NCI-H146 (cell line): ENCODE measurements at places on chromosomes 3 and 15.

GRCh38 chr3:30225021-30225420 is 381.4 kb upstream of the TGFBR2 start:
- no peak for DNase-seq

- DNase-seq, result no peak
Measured at GRCh38 chr3:187264021-187264420, 27.5 kb downstream of the MASP1 start.

DNA sequence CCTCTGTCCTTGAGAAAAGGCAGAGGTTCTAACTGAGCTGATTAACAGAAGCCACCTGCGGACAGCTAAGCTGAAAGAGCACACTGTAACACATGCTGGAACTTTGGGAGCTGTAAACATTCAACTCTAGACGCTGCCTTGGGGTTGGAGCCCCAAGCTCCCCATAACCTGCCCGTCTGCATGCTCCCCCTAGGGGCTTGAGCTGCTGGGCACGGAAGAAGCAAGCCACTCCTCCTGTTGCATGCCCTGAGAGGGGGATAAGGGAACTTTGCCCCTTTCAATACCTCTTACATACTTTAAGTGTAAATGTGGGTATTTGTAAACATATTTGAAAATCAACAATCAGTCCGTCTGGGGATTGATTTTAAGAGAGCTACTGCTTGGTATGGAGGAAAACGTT is 188.4 kb downstream of the ADAMTSL3 start:
- no peak for DNase-seq

DNA sequence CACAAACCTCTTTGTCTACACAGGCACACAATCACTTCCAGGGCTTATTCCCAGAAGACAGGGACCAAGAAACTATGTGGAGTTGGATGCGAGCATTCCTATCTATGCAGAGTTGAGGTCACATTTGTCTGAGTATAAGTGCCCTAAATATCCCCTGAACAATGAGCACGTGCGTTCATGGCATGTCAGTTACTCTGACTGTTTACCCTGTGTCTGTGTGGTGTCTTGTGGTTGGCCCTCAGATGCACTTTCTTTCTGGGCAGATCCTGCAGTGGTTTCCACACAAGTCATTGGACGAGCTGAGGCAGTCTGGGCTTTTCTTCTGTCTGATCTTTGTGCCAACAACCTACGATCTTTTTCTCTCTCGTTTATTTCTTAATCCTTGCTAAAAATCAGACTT is 134.5 kb downstream of the FBN1 start:
- no peak for DNase-seq

DNA sequence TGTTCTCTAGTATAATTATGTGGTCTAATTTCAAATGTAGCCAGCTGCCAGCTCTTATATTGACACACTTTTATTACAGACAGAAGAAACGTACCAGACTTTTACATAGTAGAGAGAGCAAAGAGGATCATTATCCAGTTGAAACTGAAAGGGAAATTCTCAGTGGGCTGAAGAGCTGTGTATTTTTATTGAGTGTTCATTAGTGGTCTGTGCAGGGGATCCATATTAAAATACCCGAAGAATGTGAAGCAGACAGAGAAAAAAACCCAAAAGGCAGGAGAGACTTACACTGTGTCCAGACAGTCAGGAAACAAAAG is 41.3 kb downstream of the MYRIP start:
- DNase-seq, result peak; percentile 56

- peak; percentile 59 for DNase-seq
Measured at GRCh38 chr15:91127236-91127955, 27.3 kb downstream of the SV2B start.

GRCh38 chr15:90435652-90436337 is 47.8 kb downstream of the IQGAP1 start:
- DNase-seq, result no peak

GRCh38 chr15:53324061-53324460 is 435.4 kb downstream of the WDR72 start:
- peak; percentile 51 for DNase-seq

DNA sequence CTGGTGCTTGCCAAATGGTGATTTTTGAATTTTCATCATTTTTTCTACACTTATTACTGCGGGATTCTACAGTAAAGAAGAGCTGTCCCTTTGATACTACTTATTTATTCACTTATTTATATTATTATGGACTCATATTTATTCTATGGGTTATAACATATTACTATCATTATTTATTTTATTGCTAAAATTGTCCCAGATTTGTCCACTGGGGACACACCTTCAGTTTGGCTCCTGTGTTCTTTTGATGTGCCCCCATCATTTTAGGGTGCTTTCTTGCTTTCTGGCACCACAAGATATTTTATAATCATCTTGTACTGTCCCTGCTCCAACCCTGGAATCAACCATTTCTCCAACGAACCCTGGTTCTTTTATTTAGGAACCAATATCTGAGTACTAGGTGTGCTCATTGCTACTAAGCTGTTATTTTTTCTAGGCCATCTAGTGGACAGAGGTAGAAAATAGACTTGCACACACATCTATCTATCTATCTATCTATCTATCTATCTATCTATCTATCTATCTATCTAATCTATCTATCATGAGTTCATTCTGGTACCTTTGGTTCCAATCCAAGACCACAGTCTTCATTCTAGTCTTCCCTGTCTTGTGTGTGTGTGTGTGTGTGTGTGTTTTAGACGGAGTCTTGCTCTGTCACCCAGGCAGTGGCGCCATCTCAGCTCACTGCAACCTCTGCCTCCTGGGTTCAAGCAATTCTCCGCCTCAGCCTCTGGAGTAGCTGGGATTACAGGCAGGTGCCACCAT is 16.0 kb downstream of the SLC22A14 start:
- no peak for DNase-seq

- no peak for DNase-seq
Measured at GRCh38 chr15:80591471-80591870, 103.6 kb upstream of the ABHD17C start.

DNA sequence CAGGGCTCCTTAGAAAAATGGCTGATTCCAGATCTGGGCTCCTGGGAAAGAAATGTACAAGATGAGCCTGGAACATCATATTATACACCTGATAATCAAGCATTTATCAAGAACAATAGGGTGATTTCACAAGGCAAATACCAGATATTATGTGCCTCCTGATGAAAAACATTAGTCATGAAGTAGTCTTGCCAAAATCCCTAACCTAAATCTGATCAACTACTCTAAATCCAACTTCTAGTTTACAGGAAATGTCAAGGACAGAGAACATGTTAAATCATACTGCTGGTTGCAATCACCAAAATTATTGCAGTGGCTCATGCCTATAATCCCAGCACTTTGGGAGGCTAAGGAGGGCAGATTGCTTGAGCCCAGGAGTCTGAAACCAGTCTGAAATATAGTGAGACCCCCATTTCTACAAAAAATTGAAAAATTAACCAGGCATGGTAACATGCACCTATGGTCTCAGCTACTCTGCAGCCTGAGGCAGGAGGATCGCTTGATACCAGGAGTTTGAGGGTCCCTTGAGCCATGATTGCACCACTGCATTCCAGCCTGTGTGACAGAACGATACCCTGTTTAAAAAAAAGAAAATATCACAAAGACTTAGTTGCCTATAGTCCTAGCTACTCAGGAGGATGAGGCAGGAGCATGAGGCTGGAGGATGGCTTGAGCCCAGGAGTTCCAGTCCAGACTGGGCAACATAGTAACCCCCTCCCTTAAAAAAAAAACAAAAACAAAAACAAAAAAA is 34.9 kb upstream of the ATP13A3 start:
- no peak for DNase-seq

DNA sequence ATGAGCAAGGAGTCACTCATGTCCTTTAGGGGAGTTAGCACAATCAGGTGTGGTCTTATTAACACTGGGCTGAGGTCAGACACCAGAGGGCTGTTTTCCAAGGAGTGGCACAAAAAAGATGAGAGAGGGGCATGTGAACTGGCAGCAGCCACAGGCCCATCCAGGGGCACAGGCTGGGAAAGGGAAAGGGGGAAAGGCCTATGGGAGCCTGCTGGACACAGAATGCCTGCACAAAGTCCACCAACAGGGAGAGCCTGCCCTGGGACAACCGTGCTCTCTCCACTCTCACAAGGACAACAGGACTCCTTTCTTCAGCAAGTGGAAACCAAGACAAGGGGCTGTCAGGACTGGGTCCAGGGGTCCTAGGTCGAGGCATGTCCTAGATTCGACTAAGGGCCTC is 109.6 kb downstream of the ADCY5 start:
- DNase-seq, result no peak

- no peak for DNase-seq
Measured at GRCh38 chr3:53994986-53995603, 103.4 kb upstream of the SELENOK start.

DNA sequence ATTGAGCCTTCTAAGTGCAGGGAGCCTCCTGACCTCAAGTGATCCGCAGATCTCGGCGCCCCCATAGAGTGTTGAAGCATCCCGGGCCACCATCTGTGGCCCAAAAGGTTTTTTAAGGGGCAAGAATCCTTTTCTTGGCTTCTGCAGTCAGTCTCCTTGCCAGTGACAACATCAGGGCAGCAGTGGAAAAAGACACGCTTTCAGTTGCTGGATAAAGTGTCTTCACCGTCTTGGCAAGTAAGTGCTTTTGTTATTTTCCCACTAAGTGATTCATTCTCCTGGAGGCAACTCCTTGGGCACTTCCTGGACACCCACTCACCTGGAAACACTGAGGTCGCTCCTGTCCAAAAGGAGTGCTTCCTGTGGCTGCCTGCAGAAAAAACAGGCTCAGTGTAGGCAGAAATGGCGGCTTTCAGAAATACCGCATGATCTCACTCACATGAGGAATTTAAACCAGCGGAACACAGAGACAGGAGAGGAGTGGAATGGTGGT is 71.7 kb upstream of the ABHD2 start:
- no peak for DNase-seq

- DNase-seq, result no peak
Measured at GRCh38 chr3:126558336-126559071, at the start of gene C3orf22. TSS of gene C3orf22 (minus strand) at chr3:126558932. CDS start at chr3:126553390, 5,542 bp downstream.

GRCh38 chr3:57793737-57794187 is 37.7 kb downstream of the SLMAP start:
- no peak for DNase-seq

DNA sequence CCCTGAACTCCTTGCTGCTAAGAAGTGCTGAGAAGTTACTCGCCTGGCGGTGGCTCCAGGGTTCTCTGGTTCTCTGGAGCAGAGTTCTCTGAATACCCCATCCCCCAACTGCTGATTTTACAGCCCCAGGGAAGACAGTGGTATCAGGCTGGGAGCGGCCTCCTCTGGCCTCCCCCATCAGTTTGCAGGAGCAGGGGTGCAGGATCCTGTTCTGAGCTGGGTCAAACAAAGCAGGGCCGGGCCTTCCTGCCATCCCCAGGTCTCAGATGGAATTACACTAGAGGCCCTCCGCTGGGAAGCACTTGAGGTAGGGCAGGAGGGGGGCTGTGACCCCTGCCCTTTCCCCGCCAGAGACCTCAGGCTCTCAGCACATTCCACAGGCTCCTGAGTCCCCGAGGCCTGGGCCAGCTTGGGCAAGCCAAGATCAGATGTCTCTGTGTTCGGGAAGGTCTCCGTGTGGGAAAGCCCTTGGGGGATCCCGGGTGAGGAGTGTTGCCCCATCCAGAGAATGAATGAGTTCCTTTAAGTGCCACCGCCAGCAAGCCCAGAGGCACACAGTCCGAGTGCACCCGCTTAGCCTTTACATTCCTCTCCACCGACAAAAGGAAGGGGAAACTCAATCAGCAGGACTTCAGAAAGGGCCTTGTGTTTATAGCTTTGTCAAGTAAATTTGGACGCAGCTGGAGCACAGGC is 149.9 kb downstream of the LRRK1 start:
- DNase-seq, result no peak

- DNase-seq, result no peak
Measured at GRCh38 chr3:173398111-173398479, 551 bp downstream of the NLGN1 start.

GRCh38 chr3:25513642-25514266 is 85.7 kb downstream of the RARB start:
- DNase-seq, result no peak

DNA sequence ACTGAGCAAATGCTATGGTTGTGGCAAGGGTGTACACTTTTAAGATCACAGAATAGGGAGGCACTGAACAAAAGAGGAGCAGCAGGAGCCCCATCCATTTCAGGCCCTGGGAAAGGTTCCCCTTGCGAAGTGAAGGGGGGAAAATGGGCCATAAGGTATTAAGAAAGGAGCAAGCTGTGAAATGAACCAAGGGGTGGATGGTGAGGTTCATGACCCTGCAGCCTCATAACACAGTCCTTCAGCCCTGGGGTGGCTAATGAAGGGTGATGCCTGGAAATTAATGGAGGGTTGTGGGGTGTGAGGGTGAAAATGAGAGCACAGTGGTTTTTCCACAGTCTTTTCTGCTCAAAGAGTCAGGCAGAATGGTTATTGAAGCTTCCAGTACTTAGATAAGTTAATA is 150.1 kb downstream of the PDZRN3 start:
- peak; percentile 70 for DNase-seq

DNA sequence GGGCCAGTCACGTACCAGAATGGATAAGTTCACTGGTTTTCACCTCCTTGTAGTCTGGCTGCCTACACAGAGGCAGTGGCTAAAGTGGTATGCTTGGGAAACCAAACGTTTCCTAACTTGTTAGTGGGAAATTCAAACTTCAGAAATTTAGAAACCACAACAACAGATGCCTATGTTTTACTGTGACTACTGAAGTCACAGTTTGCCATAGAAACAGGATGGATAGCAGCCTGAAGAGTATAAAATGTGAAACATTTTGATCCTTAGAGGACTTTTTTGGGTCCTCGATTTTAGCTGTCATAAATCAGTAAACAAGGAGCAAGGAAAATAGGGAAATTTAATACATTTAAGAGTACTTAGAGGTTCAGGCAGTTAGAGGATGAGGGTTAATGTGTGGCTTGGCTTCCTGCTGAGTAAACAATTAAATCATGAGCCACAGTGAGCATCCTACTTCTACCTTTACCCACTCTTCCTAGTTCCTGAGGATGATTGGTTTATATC is 48.6 kb downstream of the CMSS1 start:
- DNase-seq, result peak; percentile 8
